Fibroblast of skin of right biceps (primary cell): ENCODE measurements at places on chromosomes 5 and 9.

DNA sequence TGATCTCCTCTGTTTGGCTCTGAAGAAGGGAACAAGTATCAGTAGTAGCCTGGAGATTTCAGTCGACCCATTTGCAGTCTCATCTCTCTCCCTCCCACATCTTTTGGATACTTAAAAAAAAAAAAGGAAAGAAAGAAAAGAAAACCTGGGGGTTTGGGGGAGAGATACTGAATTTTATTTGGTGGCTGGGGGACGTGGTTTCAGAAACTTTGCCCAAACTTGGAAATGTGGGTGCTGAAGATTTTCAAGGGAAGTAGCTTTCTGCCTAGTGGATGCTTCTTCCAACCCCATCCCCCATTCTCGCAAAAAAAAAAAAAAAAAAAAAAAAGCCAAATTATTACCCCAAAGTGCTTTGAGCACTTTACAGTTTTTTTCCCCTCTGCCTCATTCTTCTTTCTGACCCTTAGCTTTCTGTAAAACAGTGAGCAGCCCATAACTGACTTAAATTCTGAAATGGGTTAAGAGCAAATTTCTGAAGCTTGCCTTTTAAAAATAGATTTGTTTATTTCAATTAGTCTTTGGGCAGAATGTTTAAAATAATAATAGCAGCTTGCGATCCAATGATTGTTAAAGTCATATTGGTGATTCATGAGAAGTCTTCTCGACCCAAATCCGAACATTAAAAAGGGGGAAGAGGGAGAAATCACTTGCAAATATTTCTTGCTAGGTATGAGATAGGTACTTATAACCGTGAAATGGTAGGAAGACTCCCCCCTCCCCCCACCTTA lies 894 bp downstream of the FST start:
- peak; percentile 33 for DNase-seq

- no peak for DNase-seq
Observed at GRCh38 chr5:10839118-10839517, 78.1 kb upstream of the DAP start.

DNA sequence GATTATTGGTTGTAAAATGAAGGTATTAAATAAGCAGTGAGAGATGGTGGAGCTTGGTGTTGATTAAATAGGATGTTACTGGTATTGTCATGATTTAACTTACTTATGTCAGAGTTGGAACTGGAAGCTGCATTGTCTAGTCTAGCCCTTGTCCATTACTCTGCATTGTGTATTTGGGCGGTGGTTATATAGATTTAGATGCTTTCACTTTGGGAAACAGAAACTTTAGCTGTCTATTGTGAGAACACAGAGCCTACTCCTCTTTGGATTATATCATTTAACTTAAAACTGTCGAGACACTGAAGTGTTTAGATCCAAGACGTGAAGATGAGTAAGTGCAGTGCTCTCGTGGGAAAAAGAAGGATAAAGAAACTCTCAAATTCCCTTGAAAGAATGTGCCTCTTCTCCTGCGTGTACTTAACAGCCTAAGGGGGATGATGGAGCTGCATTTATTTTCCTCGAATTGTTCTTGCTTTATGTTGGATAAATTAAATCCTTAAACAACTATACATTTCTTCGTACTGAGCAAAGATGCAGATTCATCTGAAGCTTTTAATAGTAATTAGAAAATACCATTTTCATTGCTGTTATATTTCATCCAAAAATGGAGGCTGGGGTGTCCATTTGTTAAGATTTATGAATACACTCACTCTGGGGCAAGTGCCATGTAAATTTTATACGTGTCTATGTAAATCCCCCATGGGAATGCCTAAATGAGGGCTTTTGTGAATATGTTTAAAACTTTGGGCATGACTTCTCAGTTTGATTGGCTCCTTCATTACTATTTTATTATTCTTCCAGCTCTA lies 21.6 kb downstream of the FBXL7 start:
- peak; percentile 62 for DNase-seq

DNA sequence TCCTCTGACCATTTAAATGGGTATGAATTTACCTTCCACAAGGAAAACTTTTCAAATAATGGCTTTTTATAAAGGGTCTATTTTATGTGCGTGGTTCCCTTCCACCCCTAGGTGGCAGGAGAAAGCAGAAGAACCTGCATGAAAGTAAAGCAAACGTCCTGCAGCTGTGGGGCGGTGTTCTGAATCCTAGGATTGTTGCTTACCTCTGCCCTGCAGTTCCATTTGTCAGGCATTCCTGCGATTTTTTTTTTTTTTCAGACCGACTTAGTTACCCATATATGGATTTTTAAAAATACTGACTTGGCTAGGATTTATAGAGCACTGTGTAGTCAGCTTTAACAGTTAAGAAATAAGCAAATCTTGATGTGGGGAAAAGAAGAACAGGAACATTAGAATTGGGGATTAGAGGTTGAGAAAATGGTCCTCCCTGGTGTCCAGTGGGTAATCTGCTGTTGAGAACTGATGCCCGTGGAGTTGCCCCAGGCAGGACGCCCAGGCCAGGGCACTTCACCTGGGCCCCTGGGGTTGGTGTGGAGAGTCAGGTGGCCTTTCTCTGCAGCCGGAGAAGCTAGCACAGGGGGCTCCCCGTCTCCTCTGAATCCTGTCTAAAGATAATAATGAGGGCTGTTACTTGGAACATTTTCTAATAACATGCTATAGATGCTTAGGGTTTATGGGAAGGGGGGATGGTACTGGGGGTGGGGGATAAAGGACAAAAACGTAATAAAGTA lies 30.4 kb upstream of the LTC4S start:
- DNase-seq = peak; percentile 85

GRCh38 chr5:7047511-7048261 lies 334.5 kb downstream of the TENT4A start:
- no peak for DNase-seq

GRCh38 chr5:139177809-139178588 lies 20.2 kb downstream of the SIL1 start:
- DNase-seq = no peak

- no peak for DNase-seq
Observed at GRCh38 chr9:21097817-21098216, 20.1 kb upstream of the IFNB1 start.

- no peak for DNase-seq
Observed at GRCh38 chr9:68768619-68769018, 63.6 kb downstream of the PIP5K1B start.

DNA sequence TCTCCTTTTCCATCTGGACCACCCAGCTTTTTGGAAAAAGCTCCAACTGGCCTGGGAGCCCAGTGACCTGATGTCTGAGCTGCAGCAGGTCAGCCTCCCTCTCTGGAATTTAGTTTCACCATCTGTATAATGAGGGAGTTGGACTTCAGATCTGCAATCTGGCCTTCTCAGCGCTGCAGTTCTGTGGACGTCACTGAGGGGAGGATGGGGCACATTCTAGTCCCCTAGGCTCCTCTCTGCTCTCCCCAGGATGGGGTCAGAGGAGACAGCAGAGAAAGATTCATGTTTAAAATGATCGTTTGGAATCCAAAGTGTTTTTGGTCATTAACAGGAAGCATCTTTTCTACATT lies 10.2 kb downstream of the OR13J1 start:
- DNase-seq = no peak

- no peak for DNase-seq
Observed at GRCh38 chr5:78624011-78624541, 24.5 kb downstream of the LHFPL2 start.

DNA sequence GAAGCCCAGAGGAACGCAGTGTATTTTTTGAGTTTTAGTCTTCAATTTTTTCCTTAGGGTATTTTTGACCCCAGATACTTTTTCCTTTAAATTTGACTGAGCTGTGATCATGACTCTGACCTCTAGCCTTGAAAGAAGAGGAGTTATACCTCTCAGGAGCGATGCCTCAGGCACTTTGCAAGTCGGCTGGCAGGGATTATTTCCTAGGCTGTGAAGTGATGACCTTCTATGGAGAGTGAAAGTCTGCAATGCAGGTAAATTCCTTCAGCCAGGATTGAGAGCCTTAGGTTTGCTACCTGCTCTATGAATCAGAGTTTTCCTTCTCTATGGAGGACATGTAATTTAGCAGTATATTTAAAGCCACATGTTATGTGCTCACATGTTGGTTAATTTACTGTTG lies 10.8 kb upstream of the NUDT12 start:
- DNase-seq = no peak

GRCh38 chr5:603081-603998 lies 8.8 kb upstream of the CEP72 start:
- no peak for DNase-seq

DNA sequence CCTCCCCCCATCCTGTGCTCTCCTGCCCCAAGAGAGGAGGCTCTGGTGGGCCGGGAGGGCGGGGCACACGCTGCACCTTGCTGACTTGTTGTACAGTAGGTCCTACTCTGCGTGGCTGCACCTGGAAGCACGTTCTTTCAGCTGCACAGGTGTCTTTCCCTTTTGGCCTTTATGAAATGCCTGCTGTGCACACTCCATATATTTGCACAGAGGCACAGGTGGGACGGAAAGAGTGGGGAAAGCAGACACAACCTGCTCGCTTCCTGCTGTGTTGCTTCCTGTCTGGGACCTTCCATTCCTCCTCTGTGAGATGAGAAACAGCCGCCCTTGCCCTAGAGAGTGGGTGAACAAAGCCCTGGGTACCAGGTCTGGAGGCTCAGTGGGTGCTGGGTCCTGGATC lies 4.8 kb downstream of the USP20 start:
- no peak for DNase-seq

GRCh38 chr9:94767331-94768072 lies 41.0 kb downstream of the AOPEP start:
- peak; percentile 77 for DNase-seq

DNA sequence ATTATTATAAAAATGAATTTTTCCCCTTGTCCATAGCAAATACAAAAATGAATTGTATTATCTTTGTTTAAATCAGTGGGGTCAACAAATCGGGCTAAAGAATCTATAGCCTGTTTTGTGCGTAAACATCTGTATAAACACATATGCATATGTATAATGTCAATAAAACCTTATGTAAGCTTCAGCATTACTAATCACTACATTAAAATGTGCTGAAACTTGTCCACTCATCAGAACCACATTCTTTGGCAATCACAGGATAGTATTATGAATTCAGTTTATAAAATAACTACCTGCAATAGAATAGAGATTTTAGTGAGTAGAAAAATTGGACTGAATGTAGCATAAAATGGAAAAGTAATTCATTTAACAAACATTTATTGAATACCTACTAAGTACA lies 30.6 kb downstream of the RGMB start:
- DNase-seq = no peak

- DNase-seq = peak; percentile 6
Observed at GRCh38 chr9:113879318-113879717, 3.2 kb downstream of the ZNF618 start.

- no peak for DNase-seq
Observed at GRCh38 chr5:60219921-60220320, 326.4 kb upstream of the PDE4D start.

GRCh38 chr5:173326501-173326960 lies 1.7 kb downstream of the STC2 start:
- DNase-seq = peak; percentile 97

DNA sequence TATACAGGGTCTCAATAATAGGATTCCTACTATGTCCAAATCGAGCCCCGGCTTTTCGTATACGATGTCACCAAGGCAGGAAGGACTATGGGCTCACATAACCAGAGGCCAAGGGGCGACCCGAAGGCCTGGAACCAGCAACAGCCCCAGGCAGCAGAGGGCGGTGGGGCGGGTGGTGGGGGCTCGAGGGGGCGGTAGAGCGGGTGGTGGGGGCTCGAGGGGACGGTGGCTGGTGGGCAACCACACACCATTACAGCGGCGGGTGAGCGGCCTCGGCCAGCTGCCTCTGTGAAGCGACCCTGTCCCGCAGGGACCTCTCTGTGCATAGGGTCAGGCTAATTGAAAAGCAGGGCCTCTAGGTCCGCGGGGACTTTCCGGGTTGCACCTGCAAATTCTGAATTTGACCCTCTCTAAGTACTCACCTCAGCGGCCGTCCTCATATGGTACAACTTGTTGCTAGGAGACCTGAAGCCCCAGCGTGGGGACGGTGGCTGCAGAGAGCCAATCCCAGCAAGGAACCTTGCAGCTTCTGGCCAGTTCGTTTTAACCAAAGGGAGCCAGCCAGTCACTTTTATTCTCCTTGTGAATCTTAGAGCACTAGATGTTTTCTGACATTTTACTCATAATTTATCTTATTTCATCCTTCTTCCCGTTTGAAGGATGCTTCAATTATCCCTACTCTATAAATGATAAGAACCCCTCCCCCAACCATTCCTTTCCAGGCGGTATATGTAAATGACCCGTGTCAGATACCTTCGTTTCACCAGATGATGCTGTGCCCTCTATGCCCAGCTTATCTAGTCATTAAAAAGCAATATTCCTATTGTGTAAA lies at the start of gene NME5:
Gene NME5 (minus strand): TSS at position 480 of the 832 bp plus-strand sequence. CDS start 648 bp downstream, outside the sequence.
- peak; percentile 46 for DNase-seq

DNA sequence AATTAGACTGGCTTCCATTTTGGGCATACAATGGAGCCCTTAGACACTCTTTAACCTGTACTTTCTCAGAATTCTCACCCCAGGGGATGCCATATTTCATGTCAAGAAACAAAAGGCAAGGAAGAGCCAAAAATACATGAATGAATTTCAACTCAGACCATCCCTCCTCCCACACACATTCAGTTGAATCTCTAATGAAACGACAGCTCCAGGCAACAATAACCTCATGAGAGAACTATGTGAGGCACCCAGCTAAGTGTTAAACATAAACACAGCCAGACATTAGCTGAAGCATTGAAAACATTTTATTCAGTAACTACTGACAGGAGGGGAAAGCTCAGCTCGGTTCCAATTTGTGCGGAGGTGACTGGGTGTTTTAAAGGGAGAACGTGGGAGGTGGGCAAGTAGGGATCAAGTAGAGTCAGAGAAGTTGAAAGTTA lies 1359.1 kb upstream of the CDH9 start:
- peak; percentile 69 for DNase-seq
